ENCODE measurements at places on chromosomes 13 and 19.

- DNase-seq: no peak
Measured at GRCh38 chr19:5947435-5947834, 30.5 kb downstream of the RANBP3 start.

DNA sequence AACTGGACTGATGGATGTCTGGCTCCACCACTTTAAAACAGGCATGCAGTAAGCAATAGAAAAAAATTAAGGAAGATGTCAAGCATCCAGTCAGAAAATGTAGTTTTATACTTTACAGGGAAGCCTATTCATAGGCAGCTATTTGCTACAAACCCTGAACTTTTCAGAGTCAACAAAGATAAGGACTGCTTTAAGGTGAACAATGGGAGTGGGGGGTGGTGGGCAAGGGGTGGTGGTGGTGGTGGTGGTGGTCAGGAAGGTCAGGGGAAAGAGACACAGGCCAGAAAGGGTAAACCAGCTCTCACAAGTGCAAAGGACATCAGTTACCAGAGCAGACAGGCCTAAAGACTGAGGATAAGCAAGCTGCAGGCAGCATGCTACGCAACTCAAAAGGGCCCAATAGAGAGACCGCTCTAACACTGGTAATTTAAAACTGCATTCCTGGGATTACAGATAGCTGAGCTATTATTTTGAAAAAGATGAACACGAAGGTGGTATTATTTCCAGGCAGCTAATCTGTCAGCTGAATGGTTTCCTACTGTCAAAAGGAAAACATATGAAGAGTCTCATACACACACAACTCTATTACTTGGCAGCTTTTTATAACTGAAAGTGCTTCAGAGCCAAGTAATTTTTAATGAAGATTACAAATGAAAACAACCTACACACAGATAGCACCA, 14.8 kb downstream of the BRD4 start:
- no peak for DNase-seq

DNA sequence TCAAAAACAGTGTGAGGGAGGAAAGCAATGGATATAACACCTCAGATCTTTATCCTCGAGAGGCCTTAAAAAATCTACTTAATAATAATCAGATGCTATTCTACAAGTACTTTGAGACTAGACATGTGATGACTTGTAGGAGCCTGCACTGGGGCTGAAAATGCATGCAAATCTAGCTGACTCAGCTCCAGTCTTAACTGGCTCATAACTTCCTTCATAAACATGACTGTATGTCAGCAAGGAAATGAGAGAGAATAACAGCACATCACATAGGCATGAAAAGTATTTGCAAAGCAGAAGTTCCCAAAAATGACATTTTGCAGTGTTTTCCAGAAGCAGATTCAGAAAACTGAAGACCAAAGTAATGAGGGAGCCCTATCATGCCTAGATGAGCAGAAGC, 38.1 kb downstream of the PSG5 start:
- DNase-seq: no peak

- DNase-seq: no peak
Measured at GRCh38 chr13:34412817-34413375, 529.2 kb upstream of the NBEA start.

DNA sequence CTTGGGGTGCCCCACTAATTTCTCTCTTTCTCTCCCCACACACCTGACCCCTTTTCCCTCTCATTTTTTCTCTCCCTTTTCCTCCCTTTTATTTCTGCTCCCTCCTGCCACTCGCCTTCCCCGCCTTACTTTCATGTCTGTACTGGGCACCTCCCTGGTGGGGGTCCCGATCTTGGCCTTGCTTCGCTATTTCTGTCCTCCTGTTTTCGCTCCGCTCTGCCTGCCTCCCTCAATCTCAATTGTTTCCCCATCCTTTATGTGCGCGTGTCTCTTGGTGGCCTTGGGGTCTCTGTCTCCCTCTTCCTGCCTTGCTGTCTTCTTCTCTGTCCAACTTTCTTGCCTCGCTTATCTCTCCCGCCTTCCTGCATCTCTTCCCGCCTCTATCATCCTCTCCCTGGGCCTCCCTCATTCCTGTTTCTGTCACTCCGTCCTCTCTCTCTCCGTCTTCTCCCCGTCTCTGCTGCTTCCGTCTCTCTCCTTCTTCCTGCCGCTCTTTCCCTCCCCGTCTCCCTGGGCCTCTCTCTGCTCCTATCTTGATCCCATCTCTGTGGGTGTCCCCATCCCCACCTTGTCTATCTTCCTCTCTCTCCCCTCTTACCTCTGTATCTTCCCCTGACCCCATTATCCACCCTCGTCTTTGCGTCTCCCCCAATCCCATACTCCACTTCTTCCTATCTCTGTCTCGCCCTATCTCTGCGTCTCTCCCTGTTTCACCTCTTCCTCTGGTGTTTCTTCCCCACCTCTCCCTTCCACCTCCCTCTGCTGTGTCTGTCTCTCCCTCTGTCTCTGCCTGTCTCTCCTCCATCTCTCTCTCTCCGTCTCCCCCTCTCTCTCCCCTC, 4.0 kb downstream of the GRIN2D start:
- no peak for DNase-seq

Data from Jurkat, Clone E6-1 (cell line).